ENCODE measurements at places on chromosomes 11 and 22.

DNA sequence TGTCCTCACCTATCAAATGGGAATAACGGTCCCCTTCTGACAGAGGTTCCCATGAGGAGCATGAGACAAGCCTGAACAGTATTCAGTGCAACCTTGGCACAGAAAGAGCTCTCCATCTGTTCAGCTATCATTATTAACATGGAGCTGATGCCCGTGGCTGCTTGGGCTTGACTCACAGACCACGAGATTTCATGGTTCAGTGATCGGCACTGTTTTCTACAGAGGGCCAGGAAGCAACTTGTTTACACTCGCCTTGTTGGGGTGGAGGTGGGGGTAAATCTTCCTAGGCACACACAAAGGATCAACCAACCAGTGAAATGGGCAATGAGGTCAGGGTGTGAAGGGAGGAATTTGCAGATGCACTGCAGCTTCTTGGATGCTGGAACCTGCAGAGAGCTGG is 88.2 kb downstream of the CWC15 start:
- DNase-seq: no peak

GRCh38 chr22:16932577-16932976 is 75.4 kb downstream of the GAB4 start:
- DNase-seq: peak; percentile 41

GRCh38 chr11:69378303-69379141 is 84.6 kb downstream of the MYEOV start:
- DNase-seq: no peak

DNA sequence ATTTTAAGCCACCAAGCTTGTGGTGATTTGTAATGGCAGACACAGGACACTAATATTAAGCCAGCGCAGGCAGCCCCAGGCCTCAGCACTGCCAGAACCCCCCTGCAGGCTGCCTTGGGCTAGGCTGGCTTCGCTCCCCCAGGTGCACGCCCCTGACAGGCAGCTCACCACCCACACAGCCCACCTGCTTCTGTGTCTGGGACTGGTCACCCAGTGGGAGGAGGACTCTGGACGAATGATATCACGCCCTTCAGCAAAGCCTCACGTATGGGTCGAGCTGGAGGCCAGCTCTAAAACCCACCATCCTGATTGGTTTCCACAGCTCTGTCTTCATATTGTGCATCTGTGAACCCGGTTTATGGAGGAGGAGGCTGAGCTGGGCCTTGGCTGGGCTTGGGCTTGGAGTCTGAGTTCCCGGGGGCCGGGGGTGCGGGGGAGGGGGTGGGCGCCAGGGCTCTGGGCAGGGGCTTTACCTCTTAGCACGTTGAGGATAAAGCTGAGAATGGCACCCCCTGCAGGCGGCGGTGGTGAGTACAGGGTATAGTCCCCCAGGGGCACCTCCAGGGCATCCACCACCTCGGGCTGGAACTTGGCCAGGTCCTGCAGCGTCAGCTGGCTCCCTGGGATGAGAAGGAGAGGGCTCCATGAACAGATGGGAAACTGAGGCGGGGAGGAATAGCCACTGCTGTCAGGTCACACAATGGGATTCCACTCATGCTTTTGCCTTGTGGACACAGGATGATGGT is 13.8 kb downstream of the GGT5 start:
- DNase-seq: no peak

DNA sequence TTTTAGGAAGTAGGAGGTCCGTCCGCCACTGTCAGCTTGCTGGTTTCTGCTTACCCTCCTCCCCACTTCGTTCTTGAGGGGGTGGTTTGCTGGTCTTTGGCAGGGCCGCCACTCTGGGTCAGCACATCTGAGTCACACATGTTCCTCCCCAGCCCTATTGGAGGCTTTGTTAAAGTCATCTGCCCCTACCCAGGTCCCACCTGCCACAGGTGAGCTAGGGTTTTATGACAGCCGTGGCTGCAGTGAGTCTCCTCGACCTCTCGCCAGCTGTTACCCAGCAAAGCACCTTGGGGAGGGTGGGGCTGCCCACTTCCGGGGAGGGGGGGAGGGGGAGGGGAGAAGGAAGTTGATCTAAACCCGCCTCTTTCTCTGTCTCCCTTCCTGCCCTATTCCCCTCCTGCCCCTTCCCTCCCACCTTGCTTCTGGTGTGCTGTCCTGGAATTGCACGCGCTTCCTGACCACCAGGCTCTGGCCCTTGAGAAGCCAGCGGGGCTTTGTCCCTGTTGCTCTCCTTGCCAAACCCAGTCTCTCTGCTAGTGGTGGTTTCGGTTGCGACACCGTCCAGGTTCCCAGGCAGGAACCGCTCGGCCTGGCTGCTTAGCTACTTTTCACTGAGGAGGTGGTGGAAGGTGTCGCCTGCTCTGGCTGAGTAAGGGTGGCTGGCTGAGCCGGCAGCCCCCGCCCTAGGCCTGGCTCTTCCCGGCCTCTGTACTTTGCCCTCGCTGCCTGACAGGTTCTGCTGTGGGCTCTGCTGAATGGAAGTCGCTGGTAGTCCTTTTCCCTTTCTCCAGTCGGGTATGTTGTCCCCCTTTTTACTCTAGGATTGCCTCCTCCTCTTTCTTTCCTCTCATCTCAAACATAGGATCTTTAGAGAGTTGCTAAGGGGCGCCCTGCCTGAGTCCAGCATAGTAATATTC is 28.5 kb downstream of the RCOR2 start:
- DNase-seq: peak; percentile 40

GRCh38 chr11:107898270-107898669 is 30.0 kb upstream of the RAB39A start:
- DNase-seq: peak; percentile 46

DNA sequence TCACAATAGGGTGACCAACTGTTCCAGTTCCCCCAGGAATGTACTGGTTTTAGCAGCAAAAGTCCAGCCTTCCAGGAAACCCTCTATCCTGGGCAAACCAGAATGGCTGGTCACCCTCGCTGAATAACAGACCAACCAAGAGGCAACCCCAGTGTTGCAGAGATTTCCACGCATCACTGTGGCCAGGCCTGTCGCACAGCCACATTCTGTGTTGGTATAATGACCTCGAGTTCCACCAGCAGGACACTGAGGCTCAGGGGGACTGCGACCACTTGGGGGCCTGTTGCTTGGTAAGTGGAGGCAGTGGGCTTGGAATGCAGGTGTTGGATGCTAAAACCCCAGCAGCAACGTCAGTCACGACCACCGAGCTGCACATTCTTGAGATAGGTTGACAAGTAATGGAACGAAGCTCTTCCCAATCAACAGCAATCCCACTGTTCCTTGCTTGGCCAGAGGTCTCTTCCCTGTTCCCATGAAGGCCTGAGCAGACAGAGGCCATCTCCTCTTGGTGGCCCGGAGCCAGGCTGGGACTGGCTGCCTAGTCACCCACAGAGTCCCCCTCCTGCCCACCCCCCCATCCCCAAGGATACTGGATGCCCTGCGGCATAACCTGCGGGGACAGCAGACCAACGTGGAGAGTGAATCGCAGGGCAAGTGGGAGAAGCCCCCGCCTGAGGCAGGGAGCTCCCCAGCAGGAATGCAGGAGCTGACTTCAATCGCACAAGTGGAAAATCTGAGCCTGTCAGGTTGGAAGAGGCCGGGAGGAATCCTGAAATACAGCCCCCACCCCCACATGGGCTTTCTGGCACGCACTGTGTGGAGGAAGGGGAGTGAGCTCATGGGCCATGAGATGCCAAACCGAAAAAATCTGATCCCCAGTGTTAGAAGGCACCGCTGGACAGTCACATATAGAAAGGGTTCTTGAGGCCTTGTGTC is 43.4 kb upstream of the MN1 start:
- DNase-seq: no peak

GRCh38 chr11:35288817-35289541 is 130.4 kb downstream of the SLC1A2 start:
- DNase-seq: no peak

DNA sequence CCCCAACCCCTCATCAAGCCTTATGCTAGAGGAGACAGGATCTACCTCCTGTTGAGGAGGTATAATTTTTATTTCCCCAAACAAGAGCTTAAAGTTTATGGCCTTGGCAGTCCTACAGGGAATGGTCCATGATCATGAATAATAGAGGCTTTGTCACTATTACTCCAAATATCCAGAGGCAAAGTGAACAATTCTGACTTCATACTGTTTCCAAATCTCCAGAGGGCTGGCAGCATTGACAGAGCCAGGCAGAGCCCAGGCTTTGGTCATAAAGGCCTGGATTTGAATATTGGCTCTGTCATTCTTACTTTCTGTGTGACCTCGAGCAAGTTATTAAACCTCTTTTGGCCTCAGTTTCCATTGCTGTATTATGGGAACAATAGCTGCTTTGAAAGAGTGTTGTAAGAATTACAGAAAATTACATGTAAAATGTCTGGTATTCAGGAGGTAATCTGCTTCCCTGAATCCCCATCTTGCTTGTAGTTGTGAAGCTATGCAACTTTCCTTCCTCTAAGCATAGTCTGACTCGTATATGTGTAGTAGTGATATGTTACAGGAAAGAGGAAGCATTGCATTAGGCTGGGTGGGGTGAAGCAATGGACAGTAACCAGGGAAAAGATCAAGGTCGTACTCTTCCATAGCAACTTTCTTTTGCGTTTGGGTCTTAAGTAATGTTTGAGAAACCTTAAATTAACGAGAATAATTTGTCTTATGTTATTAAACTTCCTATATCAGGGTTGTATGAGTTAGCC is 88.8 kb downstream of the CD44 start:
- peak; percentile 26 for DNase-seq
